ENCODE measurements at places on chromosomes 6 and 20.

- no peak for DNase-seq
Measured at GRCh38 chr6:161455848-161456247, 182.0 kb upstream of the AGPAT4 start.

GRCh38 chr6:4510906-4511640 lies 265.1 kb upstream of the CDYL start:
- no peak for DNase-seq

- DNase-seq: peak; percentile 75
Measured at GRCh38 chr20:24771542-24772061, 177.5 kb upstream of the CST7 start.

DNA sequence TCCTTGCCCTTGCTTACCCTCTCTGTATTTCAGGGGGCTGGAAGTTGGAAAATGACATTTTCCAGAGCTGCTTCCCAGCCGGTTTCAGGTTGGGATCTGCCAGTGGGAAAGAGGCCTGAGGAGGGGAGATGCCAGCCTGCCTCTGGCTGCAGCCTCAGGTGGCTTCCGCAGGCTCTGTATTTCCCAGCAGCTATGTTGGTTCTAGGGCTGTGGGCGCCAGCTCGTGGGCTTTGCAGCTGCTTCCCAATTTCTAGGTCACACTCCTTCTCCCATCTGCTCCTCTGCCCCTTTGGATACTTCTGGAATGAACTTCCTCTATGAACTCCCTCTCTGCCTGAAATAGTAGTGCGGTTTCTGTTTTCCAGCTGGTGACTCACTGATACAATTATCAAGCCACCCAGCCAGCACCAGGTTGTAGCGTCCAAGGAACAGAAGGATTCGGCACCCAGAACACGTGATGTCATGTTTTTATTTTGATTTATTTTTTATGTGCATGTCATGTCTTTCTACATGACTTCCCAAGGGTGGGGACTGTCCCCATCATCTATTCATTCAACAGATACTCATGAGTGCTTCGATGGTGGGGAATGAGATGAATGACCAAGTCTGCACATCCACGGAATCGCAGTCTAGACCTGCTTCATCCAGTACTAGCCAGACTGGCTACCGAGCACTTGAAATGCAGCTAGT lies 38.0 kb downstream of the TGM2 start:
- DNase-seq: peak; percentile 74

GRCh38 chr6:134730013-134730412 lies 219.9 kb downstream of the ALDH8A1 start:
- DNase-seq: no peak

- no peak for DNase-seq
Measured at GRCh38 chr6:114075300-114075699, 104.4 kb upstream of the HDAC2 start.

DNA sequence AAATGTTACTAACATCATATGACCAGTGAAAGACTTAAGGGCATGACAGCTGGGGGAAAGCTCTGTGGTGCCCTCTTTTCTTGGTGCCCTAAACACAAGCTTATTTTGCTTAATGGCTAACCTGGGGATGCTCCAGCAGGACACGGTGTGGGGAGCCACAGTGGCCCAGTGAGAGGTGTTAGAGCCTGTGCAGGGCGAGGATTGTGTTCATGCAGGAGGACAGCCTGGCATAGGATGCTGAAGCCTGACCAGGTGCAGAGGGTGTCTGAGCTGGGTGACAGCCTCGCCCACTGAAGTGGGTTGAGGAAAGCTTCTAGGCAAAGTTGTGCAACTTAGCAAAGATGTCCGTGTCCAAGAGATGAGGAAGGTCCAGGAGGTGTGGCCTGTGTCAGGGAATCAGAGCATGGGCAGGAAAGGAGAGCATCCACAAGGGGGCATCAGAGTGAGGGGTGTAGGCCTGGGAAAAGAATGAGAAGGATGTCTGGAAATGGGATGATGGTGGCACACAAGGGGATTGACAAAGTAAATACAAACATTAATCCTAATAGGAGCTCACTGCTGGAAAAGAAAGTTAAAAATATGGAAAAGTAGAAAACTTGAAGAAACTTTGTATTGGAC lies 33.9 kb downstream of the SLC17A4 start:
- no peak for DNase-seq

- DNase-seq: no peak
Measured at GRCh38 chr6:81786150-81786549, 33.7 kb upstream of the TENT5A start.

DNA sequence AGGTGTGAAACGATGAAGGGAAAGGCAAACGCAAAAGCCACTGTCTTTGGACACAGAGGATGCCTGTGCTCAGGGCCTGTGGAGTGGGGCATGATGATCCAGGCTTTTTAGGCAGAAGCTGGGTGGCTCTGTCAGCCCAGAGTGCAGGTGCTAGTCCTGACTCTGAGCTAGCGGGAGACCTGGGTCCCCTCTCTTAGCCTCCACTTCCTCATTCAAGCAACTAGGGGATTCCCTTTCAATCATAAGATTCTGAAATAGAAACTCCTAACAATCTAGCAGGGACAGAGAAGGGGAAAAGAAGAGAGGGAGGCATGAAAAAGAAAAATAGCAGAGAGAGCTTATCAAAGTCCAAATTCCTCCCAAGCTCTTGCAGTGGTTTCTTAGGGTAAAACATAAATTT lies 7.6 kb upstream of the HIVEP2 start:
- DNase-seq: no peak

DNA sequence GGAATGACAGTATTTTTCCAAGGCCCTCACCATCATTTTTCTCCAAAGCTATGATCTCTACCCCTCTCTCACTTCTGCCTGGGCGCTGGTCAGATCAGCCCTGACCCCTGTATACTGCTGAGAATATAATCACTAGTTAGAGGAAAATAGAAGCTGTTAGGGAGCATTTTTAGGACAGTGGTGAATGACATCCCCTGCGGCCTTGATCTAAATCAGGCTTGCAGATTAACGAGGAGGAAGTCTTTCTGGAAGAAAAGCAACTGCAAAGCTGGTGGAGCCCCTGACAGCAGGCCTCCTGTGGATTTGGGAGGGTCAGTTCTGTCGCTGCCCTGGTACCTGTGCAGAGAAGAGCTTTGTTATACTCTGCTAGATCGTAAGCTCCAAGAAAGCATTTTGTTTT lies 107.9 kb downstream of the RPP40 start:
- DNase-seq: no peak

GRCh38 chr6:53615633-53616449 lies 49.7 kb downstream of the KLHL31 start:
- DNase-seq: no peak
